ENCODE measurements at places on chromosomes 7 and 10.

- no peak for DNase-seq
Measured at GRCh38 chr7:35251606-35252310, 2.1 kb downstream of the TBX20 start.

- no peak for DNase-seq
Measured at GRCh38 chr7:74584160-74584954, 73.2 kb upstream of the GTF2I start.

DNA sequence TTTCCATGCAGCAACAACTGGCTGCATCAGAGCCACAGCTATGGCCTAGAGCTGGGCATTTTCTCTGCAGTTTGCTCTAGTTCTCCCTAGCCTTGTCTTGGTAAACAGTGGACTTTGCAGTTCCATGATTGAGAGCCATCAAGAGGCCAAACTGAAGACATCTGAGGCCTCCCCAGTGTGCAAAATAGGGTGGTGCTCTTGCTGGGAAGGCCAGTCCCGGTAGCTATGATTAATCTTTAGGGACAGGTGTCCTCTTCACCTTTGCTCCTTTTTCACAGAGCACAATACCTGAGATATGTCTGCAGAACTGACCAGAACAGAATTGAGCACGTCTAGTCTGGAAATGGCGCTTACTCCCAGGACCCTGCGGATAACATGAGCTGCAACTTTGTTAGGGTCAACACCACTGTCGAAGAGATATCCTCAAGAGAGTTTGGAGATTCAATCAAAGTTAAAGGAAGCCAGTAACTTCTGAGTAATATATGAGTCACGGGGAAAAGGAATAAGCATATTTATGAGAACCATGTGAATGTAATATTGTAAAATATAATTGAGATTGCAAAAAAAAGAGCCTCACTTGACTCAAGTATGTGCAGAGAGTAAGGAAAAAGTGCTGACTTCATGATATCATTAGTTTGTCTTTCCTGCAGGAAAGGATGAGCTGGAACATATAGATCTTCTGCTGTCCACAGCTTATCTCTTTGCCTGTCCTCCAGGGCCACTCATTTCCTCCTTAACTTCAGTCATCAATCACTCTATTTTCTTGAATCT lies 76.7 kb downstream of the ANK3 start:
- DNase-seq: no peak

DNA sequence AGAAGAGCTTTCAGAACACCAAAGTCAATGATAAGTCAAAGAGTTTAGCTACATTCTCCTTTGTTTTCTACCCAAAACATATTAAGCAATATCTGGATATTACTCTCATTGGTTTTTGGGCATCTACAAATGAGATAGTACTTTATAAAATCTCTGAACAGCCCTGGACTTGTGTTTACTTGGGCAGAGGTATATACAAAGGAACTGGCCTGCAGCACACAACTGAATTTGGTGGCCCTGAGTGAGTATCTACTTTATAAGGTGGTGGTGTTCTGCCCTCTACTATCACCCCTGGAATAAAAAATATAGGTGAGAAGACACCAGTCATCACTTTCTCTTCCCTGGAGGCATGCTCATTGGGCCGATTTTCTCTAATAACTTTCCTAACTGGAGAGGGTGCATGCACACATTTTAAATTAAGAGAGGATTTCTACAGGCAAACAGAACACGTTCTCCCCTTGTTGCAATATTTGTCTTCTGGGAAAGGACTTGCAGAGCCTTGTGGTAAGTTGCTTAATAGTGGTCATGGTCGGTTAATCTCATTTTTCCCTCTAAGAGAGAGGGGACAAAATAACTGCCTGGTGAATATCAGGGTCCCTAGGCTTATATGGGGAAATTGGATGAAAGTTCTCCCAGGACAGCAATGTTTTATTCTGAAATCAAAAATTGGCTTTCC lies 41.1 kb downstream of the OTUD1 start:
- DNase-seq: peak; percentile 69

DNA sequence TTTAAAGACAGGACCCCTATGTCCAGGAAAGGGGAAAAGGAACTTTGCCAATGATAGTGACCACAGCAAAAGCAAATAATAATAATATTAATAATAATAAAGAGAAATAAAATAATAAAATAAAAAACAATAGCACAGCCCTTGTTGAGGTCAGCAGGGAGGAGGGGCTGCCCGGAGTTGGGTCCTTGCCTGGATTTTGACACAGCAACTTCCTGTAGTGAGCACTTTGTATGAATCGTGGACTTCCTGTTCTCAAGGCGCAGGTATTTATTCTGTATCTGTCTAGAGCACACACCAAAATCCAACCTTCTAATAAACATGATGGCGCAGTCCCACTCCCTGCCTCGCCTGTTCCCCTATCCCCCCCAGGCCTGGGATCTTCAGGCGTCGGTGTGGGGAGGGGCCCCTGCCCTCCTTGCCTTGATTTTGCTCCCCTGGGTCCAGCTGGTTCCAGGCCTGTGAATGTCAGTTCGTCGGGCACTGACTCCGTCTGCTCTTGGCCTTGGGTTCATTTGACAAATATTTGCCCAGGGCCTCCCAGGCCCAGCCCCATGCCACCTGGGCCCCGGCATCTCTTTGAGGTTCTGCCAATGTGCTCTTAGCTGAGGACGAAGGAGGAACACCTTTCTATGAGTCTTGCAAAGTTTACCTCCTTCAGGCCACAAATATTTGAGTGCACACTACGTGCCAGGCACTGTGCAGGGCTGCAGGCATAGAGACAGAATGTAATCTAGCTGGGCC lies 13.9 kb downstream of the TRIM8 start:
- DNase-seq: no peak

- DNase-seq: no peak
Measured at GRCh38 chr10:80442879-80443278, 11.2 kb upstream of the TSPAN14 start.

DNA sequence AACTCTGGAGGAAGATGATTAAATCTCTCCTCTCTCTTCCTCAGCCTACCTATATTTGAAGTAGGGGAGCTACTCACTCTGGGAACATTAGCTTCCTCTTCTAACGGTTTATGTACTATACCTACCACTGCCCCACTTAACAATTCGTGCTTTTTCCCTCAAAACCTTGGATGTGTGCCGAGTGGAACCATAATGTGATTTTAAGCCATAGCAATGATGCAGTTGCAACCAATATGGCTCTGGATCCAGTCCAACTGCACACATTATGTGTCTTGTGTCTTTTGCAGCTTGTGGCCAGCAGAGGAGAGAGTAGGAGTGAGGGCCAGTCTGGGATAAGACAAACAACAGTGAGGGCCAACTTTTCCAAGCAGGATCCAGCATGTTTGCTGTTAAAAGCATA lies 170.7 kb downstream of the GATA3 start:
- DNase-seq: no peak

DNA sequence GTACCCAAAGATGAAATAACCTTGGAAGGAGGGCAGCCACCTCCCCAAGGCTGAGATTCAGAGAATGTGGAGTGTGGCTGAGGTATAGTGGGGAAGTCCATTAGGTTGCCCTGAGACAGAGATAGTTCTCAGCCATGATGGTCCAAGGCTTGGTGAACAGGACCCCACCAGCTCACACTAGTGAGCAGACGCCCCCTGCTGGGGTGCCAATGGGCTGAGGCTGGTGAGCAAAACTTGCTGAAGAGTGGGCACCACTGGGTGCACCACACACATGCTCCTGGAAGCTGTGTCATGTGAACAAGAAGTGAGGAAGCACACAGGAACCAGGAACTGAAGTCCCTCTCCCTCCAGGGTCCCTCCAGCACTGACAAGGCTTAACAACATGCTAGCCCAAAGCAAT lies 8.9 kb downstream of the FBXL13 start:
- DNase-seq: no peak

DNA sequence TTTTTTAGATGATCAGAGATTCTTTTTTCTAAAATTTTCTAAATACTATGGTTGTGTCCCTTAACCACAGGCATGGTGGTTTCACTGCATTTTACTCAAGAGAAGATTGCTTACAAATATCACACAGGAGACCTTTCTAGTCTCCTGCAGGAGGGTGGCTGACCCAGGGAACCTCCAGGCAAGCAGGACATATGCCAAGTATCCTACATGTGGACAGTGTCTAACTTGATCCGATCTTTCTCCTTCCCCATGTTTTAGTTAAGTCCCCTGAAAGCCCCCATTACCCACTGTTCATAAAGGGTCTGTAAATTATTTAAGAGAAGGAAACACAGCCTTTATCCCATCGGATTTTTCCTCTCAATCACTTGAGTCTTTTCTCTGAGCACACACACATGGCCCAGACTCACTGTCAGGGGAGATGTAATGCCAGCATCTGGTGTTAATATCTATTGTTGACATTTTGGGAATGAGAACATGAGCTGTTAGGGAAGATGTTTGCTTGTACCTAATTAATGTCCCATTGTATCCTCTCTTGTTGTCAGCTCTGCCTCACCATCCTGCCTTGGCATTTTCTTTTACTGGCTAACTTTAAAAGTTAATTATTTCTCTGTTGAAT lies 755.2 kb downstream of the AUTS2 start:
- no peak for DNase-seq

DNA sequence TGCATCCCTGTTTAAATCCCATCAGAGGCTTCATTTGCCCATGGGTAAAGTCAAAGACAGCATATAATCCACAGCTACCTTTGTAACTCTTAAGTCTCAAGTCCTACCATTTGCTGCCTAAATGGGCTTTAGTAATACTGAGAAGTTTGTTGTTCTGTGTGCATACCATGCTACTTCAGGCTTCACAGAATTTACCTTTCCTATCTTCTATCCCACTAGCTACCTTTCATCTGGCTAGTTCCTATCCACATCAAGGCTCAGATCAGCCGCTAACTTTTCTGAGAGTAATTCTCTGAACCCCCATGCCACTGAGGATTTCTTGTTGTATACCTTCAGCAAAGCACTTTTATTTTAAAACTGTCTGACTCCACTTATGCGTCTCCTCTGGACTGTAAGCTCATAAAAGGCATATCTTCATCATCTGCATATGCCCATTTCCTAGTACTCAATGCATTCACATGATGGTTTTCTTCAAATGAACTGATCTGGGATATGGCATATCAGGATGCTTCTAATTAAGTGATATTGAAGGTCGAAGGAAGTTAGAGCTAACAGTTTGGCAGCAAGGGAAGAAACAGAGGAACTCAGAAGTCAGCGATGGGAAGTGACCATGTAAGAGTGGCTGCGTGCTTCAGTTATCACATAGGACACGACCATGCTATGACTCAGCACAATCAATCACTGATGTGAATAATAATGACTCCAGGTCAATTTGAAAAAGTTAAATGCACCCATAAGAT lies 283.9 kb upstream of the DKK1 start:
- DNase-seq: peak; percentile 34
